SHP77 treated with DMSO at 0.1 percent for 48 hours (cell line): ENCODE measurements at places on chromosomes 12 and 14.

GRCh38 chr14:24130380-24130716 lies at the start of gene FITM1:
TSS of gene FITM1 (plus strand) at chr14:24130659. CDS start at chr14:24131564, 905 bp downstream.
- no peak for DNase-seq

- peak; percentile 60 for DNase-seq
These were observed at the start of gene NEK9 for GRCh38 chr14:75126679-75127473. TSS of gene NEK9 (minus strand) at chr14:75127048. CDS start at chr14:75126921, 127 bp downstream.

GRCh38 chr14:104546591-104547309 lies 32.8 kb upstream of the C14orf180 start:
- DNase-seq: no peak

DNA sequence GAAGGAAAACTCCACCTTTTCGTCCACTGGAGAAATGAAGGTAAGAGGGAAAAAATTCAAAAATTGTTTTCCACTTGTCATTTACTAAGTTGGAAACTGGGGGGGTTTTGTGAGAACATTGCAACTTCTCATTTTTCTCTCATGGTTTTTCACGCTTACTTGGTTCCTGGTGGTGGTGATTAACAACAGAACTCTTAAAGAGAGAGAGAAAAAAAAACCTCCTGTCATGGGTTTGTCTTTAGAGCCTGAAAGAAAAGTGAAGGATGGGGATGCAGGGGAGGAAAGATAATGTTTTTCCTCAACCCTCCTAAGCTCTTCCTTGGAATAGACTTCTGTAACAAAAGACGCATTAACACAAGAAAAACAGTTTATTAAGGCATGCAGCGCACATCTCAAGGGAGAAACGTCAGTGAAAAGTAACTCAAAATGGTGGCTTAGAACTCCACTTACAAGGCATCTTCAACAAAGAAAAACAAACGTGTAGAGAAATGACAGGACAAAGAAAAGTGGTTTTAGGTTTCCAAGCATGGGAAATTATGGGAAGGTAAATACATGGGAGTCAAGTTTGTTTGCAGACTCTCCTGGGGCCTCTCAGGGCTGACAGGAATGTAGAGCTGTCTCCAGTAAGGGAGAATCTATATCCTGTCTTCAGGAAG lies 81.9 kb upstream of the ATF7IP start:
- no peak for DNase-seq

GRCh38 chr12:21818627-21819026 lies 44.1 kb upstream of the KCNJ8 start:
- no peak for DNase-seq

- DNase-seq: no peak
These were observed 4.9 kb downstream of the ST8SIA1 start for GRCh38 chr12:22329621-22330020.

DNA sequence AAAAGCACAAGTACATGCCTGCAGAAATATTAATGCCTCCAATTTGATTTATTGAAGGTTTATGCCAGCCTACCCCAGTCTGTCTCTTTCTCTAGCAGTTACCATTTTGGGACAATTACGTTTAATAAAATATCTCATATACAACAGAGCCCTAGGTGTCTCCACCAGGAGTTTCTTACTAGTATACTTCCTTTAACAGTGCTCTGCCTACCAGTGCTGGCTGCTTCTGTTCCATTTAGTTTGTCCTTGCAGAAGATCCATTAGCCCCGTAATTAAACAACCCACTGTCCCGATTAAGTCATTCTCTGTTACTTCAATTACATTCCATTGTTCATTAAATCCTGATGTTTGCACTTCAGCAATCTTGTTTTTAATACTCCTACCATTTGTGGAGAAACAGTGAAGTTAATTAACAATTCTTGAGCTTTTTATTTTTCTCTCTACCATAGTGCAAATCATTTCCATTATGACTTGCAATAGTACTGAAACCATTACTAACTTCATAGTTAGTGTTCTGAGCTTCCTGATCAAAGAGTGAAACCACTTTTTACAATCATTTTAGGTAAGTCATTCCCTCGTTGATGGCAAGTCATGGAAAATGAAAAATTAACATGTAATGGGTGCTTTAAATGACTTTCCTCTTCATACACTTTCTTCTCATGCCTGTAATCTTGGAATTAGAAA lies 121.1 kb downstream of the PLXNC1 start:
- no peak for DNase-seq

DNA sequence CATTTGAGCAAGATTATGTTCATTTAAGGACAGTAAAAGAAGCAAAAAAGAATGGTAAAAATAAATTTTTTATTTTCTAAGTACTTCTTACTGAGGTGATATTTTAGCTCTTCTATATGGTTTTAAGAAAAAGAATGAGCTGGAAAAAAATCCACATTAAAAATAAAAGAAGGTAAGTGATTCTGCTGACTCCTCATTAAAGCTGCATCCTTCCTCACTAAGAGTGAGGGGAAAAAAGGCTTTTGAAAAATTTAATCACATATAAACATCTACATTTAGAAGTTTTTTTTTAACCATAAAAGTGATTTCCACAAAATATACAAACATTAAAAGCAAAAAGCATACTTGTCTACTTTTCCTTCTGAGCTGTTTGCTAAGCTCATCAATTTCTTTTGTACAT lies 28.3 kb upstream of the FBLN5 start:
- DNase-seq: no peak

- no peak for DNase-seq
These were observed 2.7 kb downstream of the ARID2 start for GRCh38 chr12:45732250-45732649.

DNA sequence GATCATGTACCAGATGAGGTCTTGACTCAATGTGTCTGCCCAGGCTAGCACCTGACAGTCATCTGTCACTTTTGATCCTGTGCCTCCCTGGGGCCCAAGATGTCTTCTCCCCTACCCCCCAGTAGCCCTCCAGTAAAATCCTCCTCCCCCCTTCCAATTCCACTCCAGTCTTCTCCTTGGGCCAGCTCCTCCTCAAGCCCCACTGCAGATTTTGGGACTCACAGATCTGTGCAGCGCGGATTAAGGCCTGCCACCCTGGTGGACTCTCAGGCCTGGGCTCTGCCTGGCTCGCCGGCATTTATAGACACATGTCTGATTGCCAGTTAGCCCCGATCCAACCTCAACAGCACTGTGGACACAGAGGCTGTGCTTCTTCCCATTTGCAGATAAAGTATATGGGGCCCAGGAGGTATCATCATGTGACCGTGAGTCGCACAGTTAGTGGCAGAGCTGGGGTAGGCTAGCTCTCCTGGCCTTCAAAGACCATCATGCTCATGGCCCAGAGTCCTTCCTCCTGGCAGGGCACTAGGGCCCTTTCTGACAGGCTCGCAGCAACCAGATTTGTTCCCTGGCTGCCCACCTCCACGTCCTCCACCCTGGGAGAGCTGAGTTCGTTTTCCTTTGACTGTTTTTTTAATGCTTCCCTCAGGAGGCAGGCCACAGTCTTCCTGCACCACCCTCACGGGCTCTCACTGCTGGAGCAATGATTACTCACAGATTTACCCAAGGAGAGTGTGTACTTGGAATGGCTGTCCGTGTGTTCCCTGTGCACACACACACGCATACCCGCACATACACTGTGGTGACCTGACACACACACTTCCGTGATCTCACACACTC lies 98.3 kb upstream of the DIO3 start:
- no peak for DNase-seq

GRCh38 chr14:22428700-22429291 lies 160.2 kb downstream of the DAD1 start:
- DNase-seq: no peak

GRCh38 chr12:83954071-83954789 lies 958.4 kb downstream of the SLC6A15 start:
- no peak for DNase-seq

GRCh38 chr14:73976125-73976524 lies 26.0 kb downstream of the COQ6 start:
- DNase-seq: no peak

DNA sequence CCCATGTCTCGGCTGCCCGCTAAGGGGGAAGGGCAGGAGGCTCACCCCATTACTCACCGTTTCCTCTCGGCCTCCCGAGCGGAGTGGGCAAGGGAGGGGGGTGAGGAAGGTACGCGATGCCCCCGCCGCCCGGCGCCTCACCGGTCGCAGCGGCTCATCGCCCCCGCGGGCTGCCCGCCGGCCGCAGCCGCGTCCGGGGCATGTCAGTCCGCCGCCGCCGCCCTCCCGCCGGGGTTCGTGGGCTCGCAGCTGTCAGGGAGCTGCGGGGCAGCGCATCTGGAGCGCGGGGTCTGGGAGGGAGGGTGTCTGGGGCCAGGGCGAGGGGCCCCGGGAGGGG lies 461 bp downstream of the SLC8A3 start:
- DNase-seq: no peak

- DNase-seq: no peak
These were observed 32.8 kb upstream of the RERG start for GRCh38 chr12:15253990-15254389.

GRCh38 chr14:105292826-105293711 lies 7.7 kb downstream of the BRF1 start:
- no peak for DNase-seq

- DNase-seq: no peak
These were observed 19.8 kb upstream of the CAPRIN2 start for GRCh38 chr12:30774599-30774998.

- DNase-seq: no peak
These were observed 232.1 kb downstream of the FOXN3 start for GRCh38 chr14:89184952-89185351.

- no peak for DNase-seq
These were observed 33.7 kb upstream of the SGPP1 start for GRCh38 chr14:63761351-63762117.

GRCh38 chr14:96661244-96661969 lies 135.8 kb upstream of the VRK1 start:
- no peak for DNase-seq

- no peak for DNase-seq
These were observed 101.7 kb downstream of the ZFP36L1 start for GRCh38 chr14:68691031-68691791.

GRCh38 chr14:25411781-25412757 lies 362.1 kb upstream of the STXBP6 start:
- peak; percentile 69 for DNase-seq

GRCh38 chr14:23517650-23518326 lies 33.8 kb downstream of the ZFHX2 start:
- no peak for DNase-seq

DNA sequence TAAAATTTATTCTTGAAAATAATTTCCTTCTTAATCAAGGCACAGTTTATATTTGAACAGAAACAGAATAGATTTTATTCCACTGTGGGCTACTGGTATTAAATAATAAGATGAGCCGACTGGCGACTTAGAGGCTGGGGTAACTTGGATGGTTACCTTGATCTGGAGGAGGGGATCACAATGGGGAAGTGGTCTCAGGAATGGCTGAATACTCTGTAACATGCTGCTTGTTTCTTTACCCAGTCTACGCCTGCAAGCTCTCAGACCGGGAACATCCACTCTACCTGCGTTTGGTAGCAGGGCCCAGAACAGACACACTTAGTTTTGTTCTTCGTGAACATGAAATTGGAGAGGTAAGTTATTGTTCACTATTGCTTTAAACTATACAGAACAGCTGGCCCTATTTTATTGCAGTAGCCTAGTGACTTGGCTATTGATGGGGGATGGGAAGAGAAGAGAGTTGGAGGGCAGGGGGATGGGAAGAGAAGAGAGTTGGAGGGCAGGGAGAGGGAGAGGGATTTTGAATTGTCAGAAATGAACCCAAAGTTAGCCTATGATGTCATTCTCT lies 67.9 kb downstream of the GNS start:
- no peak for DNase-seq

DNA sequence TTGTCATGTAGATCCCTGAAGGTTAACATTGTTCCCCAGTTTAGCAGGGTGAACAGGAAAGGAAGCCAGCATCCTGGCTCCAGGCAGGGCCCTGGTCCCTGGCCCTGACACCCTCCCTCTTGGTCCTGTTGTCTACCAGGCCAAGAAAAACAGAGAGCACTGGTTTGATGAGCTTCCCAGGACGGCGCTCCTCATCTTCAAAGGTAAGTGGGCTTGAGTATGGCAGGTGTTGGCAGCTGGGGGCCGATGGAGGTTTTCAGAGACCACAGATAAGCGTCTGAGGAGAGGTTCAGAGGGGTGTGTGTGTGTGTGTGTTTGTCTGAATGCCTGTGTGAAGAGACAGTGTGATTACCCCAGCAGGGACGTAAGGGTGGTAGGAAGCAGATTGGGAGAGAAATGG lies 56.3 kb downstream of the SLC8B1 start:
- no peak for DNase-seq

GRCh38 chr12:111841236-111841749 lies 735 bp upstream of the MAPKAPK5 start:
- DNase-seq: no peak

- peak; percentile 24 for DNase-seq
These were observed 82.2 kb downstream of the PAPOLA start for GRCh38 chr14:96584199-96584906.
